ENCODE measurements at places on chromosomes 7 and 10.

DNA sequence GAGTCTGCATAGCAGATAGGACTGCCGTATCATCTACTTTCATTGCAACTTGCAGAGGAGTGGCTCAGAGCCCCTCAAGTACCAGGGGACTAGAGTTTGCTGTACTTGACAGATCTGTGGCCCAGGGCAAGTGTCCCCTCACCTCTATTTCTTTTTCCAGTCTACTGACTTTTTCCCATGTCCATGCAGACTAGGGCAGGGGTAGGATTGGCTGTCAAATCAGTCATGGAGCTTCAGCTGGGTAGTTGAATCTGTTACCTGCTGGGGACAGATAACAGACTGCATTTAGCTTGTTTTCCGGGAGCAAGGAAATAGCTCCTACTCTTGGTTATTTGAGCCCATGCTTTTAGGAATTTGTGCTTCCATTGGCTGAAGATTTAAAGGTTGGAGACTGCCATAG is 121.0 kb upstream of the CDK13 start:
- no peak for DNase-seq

- DNase-seq: no peak
These were observed 105.0 kb upstream of the KLF6 start for GRCh38 chr10:3889961-3890522.

DNA sequence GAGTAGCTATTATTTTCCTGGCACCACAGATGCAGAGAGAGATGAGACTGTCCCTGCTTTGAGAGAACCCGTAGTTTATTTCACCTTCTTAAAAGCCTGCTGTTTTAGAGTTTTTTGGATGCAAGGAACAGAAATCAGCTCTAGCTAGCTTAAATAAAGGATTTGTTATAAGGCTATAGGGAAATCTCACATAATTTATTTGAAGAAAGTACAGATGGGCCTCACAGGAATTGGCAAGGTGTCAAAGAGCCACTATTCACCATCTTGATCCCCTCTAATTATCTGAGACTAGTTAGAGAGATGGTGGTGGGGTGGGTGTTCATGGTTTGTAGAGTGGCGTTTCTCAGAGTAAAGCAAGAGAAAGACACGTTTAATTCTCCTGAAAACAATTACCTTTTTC is 7.3 kb downstream of the KMT2E start:
- DNase-seq: no peak

DNA sequence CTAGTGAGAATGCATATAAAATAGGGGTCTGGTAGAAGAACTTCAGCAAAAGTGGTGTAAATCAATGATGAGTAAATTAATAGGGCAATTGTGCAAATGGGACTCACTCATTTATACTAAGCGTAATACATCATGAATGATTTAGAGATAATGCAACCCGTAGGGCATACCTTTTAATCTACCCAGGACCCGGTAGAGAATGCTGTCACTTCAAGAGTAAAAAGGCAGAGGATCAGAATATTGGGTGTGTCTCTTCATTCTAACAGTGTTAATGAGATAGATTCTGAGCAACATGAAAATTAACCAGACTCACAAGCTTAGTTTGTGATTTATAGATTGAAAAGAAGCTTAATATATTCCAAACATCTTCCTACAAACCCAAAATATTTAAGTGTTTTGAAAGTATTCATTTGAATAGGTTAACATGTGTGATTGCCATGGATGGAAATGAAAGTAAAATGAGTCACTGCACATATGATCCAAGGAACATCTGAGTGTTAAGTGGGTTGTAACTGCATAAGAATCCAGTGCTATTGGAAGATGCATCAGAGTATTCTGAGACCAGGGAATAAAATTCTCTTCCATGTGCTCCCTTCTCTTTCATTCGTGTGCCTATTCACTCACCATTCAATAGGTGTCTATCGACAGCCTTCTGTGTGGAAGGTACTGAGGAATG is 690.6 kb downstream of the AUTS2 start:
- no peak for DNase-seq

- no peak for DNase-seq
These were observed 862.3 kb upstream of the GHITM start for GRCh38 chr10:83276971-83277370.

DNA sequence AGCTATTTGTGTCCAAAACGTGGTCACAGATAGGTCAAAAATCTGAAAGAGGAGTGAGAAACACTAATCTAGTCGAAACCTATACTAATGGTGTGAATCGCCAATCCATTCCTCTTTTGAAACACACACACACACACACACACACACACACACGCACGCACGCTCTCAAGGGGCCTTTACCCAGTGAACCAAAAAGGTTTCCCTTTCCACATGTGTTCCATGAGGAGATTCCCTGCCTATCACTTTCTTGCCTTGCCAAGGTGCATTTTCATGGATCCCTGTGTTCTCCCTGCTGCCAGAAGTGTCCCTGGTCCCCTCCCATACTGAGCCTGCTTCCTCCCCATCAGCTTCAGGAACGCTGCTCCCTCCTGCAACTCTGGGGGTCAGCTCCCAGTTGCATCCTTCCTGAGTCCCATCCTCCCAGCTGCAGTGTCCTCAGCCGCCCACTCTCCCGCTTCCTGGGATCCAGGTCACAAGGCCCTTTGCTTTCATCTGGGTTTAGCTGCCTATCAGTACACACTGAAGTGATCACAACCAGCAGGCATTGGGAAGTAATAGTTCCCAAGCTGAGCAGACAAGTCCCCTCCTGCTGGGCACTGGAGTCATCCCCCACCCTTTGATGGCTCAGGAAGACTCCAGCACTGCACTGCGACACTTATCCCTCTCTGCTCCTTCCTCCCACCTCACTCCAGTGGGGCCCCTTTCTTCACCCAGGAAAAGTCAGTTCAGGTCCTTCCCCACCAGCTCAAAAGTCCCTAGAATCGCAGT is 49.2 kb upstream of the KCNMA1 start:
- no peak for DNase-seq

DNA sequence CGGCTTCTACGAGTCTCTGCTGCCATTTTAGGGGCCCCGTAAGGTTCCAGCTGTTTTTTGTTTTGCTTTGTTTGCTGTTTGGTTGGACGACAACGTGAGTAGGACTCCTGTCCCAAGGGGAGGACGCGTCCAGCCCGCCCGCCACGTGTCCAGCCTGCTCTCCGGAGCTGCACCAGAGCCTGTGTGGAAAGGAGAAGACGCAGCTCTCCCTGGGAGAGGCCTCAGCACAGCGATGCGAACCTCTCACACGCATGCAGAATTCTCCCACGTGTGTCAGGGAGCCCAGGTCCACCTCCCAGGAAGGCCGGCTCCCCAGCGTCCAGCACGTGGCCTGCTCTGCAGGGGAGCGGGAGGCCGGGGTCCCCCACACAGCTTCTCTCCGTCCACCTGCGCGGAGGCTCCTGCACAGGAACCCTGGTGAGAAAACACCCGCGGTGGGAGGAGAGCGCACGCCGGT is 36.4 kb upstream of the DNAJB6 start:
- DNase-seq: no peak

Data from GM19239 (cell line).